Stimulated activated CD4-positive, alpha-beta T cell treated with anti-CD3 and anti-CD28 coated beads, Interleukin-1b, Interleukin-23, amount 100 ng/mL, for 4 hours (primary cell): ENCODE measurements at places on chromosomes 3 and 15.

DNA sequence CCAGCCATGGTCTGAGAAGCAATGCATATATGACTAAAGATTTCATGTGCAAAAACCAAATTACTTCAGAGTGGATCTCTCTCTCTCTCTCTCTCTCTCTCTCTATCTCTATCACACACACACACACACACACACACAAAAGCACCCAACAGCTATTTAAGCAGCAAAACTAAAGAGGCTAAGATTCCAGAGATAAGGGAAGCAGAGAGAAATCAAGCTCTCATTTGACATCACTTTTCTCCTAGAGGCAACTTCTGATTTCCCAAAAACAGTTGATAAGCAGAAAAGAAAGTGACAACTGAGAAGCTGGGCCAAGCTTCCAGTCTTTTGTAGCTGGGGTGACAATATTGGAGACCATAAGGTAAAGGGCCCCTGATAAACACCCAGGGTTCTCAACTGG is 526.0 kb upstream of the NR2F2 start:
- DNase-seq: no peak

DNA sequence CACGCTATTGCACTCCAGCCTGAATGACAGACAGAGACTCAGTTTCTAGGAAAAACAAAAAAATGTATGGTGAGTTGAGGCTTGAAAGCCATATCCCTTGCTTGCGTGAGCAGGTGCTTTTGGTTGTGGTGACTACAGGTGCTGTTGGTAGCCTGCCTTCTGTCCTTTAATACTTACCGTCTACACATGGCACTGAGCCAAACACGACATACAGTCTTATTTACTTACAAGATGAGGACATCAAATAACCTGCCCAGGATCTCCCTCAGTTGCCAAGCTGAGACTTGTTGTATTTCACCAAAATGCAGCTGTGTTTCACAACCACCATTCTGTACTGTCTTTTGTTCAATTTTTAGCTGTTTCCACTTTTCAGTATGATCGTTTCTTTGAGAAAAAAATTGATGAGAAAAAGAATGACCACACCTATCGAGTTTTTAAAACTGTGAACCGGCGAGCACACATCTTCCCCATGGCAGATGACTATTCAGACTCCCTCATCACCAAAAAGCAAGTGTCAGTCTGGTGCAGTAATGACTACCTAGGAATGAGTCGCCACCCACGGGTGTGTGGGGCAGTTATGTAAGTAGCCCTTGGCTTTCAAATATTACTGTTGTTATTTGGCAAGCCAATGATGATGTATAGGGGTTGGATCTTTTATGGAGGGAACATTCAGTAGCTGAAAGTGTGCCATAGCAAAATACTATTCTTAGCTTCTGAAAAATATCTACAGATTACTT is 6.5 kb downstream of the ALAS1 start:
- no peak for DNase-seq

- no peak for DNase-seq
Observed at GRCh38 chr15:80766275-80766674, 12.9 kb upstream of the CEMIP start.

GRCh38 chr3:13419505-13420044 is 547 bp downstream of the NUP210 start:
- DNase-seq: peak; percentile 52

- DNase-seq: no peak
Observed at GRCh38 chr15:80890341-80891005, 99.1 kb downstream of the MESD start.

DNA sequence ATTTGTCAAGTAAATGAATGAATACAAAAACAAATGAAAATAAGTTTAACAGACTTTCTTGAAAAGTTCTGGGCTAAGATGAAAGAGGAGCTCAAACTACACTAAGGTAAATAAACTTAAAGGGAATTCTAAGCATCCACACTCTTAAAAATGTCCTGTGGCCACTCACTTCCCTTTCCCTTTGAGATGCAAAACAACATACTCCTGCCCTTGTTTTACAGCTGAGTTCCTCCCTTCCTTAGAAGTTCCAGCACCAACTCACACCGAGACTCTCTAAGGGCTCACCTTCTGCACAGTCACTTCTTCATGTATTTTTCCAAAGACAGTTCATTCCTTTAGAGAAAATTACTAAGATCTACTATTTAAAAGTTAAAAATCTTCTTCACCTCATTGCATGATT is 123.3 kb upstream of the CMC1 start:
- DNase-seq: no peak

DNA sequence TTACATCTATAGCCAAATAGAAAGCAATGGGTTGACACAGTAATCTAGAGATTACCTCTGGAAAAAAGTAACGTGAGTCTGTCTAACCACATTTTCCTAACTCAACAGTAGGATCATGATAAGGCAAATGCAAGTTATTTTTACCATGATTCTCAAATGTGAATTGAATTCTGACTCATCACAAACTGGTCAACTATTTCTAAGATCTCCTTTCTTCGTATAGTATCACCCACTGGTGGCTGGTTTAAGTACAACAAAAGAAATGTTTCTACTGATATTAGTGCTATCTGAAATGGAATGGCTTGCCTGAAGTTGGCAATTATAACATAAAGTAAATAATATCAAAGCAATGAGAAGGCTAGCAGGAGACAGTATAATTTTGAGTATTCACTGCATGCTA is 102.2 kb downstream of the ABI3BP start:
- DNase-seq: no peak

DNA sequence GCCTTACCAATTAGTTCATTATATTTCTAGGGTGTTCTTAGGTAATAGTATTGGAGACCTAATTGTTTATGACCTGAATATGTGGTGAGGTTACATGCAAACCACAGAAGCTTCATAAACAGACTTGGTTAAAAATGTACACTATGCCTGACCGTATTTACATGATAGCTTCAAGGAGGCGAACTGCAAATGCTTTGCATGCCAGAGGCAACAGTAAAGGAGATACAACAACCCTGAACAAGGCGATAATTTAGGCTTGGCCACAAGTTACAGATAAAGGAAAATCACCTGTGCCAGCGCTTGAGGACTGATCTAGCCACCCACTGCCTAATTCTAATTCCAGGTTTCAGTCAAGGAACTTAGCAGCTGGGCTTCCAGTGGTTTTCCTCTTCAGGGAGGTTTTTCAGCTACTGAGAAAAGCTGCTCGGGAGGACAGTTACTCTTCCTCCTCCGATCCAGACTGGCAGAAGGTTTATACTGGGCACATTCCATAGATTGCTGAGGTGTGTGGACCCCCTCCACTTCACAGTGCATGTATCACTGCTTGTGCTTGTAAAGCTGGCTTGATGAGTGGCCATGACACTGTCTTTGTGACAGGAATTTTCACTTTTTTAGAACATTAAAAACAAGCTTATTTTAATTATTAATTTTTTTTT is 95.6 kb downstream of the DHX36 start:
- DNase-seq: no peak

DNA sequence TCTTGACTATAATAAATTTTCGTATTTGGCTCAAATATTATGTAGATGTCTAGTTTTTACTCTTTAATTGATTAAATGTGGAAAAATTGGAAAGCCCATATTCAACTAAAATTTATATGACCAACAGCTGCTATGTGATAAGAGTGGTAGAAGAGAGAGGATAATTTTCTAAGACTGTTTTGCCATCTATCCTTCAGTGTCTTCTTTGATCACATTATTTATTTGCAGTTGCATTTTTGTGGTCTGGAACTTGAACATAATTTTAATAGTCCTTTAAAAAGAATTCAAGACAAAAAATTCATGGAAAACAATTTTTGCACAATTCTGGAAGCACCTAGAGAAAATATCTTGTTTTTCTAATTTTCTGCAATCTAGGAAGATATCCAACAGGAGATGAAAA is 213.3 kb upstream of the THBS1 start:
- no peak for DNase-seq

- no peak for DNase-seq
Observed at GRCh38 chr3:66483409-66483906, 17.4 kb downstream of the LRIG1 start.

GRCh38 chr3:195072916-195073564 is 197.9 kb downstream of the XXYLT1 start:
- DNase-seq: no peak

DNA sequence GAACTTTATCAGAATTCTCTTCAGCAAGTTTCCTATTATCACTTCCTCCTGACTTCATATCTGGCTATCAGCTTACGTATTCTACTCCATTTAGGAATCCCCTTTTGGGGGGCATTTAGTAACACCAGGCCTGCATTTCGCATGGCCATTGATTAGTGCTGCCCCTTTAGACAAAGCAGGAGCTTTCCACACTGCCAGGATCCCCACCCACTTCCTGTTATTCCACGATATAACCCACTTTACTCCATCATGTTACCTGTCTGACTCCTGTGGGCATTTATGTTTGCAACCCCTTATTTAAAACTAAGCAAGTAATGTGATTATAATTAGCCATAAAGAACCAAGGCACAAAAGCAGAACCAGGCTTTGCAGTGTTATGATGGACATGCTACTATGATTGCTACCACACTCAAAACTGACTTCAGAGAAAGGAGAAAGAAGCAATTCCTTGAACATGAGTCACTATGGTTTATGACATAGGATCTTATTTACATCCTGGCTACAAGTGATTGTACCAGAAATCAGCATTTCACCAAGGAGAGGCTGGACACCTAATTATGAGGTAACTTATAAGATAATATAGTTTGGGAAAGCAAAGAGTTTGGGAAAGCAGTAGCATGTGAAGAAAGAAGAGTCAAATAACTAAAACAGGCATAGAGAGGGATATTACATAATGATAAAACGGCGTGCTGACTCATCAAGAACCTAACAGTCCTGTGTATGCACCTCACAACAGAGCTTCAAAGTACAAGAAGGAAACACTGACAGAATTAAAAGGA is 96.3 kb downstream of the IGSF11 start:
- DNase-seq: no peak

GRCh38 chr15:70252951-70253320 is 155.2 kb upstream of the TLE3 start:
- no peak for DNase-seq

DNA sequence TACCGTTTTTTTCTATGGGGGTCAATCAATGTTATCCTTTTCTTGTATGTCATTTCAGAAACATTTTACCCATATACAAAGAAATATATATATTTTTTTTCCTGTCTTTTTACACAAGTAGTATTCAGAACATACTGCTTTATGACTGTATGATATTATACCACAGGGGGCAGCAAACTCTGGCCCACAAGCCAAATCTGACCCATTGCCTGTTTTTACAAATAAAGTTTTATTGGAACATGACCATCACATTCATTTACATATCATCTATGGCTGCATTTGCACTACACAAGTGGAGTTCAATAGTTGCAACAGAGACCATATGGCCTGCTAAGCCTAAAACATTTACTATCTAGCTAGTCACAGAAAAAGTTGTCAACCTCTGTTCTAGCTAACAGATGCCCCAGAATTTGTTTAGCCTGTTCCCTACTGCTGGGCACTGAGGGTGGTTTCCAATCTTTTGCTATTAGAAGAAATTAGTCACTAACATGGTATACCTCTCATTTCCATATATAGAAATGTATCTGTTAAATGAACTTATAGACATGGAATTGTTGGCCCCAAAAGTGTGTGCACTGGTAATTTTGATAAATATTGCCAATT is 57.7 kb downstream of the BFSP2 start:
- DNase-seq: no peak

DNA sequence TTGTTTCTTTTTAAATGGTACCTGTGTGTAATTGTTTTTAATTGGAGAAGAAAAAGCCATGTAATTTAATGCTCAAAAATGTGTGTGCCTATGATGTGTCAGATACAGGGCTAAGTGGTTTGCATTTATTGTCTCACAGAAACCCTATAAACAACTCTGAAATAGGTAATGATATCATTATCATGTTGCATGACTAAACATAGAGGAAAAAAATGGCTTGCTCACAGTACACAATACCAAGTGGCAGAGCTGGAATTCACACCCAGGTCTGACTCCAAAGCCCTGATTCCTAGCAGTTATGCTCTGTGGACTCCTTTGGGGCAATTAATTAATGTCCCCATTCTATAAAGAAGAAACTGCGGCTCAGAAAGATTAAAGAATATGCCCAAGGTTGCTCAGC is 237.4 kb upstream of the TRIM42 start:
- no peak for DNase-seq

DNA sequence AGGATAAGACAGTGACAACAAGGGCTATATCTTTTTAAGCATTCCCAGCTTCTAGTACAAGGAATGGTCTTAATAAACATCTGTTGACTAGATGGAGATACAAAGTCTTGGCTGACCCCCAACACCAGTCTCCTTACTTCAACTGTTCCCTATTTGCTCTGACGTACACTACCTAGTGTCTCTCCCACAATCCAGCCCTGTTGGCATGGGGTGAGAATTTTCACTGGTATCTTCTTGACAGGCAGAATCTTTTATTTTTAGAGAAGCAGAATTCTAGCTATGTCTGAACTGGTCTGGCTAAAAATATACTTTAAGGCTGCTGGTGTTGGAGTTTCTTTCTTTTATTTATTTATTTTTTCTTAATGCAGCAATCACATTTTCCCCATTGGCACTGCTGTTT is 82.0 kb downstream of the ETFA start:
- DNase-seq: no peak

- no peak for DNase-seq
Observed at GRCh38 chr15:90765531-90765930, 48.4 kb downstream of the BLM start.

DNA sequence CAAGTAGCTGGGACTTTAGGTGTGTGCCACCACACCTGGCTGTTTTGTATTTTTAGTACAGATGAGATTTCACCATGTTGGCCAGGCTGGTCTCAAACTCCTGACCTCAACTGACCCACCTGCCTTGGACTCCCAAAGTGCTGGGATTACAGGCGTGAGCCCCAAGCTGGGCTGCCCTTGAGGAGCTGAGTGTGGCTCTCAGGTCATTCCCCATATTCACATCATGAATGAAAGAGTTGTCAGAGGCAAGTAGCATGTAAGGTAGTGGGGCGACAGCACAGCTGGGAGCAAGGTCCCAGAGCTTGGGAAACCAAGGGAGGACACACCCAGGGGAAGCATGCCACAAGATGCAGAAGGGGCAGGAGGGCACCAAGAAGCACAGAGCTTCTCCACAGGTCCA is 4.9 kb downstream of the CCDC71 start:
- no peak for DNase-seq
